Inflammatory macrophage (primary cell): ENCODE measurements at places on chromosomes 6 and 20.

GRCh38 chr20:44644667-44645131, 6.8 kb downstream of the ADA start:
- no peak for DNase-seq

- DNase-seq, result peak; percentile 69
Measured at GRCh38 chr20:23257848-23258746, 92.5 kb upstream of the NXT1 start.

- no peak for DNase-seq
Measured at GRCh38 chr6:16651871-16652270, 109.4 kb downstream of the ATXN1 start.

DNA sequence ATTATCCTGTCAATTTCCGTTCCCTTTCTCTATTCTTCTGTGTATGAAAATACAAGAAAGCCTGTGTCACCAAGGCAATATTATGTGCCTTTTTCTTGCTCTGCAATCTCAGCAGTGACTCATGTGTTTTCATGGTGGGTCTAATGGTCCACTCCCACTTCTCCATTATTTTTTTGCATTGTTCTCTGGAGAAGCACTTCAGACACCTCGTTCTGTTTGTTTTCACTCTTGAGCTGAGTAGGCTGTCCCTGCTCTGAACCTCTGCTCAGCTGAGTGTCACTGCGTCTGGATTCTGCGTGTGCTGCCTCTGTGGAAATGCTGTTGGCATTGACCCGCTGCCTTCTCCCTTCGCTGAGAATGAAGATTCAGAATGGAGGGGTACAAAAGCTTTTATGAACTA, 230.6 kb downstream of the TMEM242 start:
- DNase-seq, result peak; percentile 61

DNA sequence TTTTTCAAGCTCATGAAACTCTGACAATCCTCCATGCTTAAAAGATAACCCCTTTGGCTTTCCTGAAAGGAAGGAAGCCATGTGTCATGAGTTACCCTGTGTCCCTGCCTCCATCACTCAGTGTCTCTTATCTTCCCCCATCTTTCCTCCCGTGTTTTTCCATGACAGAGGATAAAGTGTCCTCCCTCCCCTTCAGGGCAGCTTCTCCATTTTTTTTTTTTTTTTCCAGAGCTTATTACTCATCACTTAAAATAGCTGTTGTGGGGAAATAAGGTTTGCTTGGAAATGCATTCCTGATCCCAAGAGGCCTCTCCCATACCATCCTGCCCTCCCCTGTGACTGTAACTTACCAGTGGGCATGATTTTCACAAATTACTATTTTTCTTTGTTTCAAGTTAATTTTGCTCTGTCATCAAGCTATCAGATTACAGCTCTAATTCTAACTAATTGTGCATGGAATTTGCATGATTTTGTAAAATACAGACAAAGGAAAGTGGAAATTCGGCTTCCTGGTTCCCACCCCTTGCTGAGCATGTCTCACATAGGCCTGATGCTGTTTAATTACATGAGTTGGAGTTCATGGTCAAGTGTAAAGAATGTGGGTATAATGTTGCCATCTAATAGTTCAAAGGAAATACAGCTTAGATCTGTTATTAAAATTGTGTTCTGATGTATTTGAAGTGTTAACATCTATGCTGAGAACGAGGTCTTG, 614.5 kb upstream of the FLRT3 start:
- no peak for DNase-seq

- DNase-seq, result no peak
Measured at GRCh38 chr20:58246346-58246745, 17.9 kb upstream of the ANKRD60 start.

GRCh38 chr20:58693226-58694006, 816 bp downstream of the NPEPL1 start:
- peak; percentile 16 for DNase-seq

DNA sequence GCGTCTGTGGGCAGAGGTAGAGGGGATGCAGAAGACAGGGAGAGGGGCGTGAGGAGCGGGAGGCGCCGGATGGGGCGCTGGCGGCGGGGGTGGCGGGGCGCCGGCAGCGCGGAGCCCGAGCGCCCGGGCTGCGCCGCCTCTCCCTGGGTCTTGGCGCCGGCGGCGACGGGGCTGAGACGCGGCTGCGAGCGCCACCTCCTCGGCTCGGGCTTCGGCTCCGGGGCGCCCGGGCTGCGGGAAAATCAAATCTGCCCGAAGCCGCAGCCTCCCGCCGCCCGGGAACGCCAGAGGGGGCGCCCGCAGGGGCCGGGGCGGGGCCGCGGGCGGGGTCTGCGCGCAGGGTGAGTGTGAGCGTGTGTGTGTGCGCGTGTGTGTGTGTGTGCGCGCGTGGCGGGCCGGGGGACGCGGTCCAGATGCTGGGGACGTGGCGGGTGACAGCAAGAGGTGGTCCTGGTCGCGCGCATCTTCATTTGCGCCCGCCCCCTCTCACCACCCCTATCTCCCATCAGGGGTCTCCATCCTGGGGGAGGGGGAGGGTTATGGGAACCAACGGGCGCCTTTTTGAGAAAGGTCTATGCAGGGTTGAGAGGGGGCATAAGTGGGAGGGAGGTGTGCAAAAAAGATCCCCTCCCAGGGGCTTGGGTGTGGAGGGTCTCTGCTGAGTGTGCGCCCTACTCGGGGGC, 646 bp upstream of the CPNE5 start:
- DNase-seq, result no peak

DNA sequence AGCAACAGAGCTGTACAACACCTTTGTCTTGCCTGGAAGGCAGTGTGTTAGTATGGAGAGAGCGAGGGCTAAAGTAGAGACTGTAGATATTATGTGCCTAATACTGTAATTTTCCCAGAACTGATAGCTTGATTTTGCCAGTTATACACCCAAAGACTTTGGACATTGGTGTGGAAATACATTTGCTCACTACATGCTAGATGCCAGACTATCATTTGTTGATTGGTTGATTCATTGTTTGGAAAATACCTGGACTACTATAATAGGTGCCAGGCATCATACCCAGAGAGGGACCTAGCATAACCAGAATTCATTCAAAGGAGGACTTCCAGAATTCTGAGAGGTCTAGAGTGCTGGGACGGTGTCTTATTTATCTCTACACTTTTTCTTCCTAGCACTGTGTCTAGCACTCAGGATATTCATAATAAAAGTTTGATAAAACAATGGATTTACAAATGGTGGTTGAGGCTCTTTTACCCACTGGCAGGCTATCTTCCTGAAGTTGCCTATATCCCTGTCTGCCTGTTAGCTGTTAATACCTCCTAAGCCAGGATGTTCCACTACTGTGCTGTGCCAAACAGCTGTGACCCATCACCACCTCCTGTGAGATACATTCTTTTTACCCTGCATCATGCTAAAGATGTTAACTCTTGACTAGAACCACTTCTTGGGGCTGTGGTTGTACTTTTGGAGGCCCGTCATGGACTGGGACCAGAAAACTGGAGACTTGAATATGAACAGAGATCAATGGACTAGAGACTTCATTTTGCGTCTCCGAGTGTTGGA, 72.2 kb upstream of the FUCA2 start:
- no peak for DNase-seq

DNA sequence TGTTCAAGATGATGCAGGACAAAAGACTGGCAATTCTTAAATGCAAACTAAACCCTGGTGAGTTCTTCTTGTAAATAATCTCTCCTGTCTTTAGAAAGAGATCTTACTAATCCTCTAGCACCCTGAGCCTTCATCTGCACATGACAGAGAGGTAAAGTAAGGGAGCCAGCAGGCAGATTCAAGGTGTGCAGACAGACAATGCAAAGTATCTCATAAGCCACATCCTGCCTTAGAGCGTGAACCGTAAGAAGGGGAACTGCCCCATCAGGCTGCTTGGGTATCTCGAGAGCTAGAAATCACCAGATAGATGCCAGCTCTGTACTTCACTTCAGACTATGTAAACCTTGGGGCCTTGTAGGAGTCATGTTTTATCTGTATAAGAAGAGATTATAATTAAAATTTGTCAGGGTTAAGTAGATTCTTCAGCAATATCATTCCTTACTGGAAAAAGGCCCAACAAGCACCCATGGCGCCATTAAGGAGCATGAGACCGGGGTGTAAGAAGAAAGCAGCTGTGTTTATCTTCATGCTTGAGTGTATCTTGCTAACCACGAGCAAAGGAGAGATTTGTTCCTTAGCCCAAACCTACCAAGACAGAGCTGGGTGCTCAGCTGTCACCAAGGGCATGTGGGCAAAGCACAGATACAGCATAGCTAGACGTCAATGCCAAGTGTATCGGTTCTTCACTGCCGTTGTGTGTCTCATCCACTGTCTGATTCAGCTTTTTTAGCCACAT, 24.4 kb downstream of the CNR1 start:
- no peak for DNase-seq

DNA sequence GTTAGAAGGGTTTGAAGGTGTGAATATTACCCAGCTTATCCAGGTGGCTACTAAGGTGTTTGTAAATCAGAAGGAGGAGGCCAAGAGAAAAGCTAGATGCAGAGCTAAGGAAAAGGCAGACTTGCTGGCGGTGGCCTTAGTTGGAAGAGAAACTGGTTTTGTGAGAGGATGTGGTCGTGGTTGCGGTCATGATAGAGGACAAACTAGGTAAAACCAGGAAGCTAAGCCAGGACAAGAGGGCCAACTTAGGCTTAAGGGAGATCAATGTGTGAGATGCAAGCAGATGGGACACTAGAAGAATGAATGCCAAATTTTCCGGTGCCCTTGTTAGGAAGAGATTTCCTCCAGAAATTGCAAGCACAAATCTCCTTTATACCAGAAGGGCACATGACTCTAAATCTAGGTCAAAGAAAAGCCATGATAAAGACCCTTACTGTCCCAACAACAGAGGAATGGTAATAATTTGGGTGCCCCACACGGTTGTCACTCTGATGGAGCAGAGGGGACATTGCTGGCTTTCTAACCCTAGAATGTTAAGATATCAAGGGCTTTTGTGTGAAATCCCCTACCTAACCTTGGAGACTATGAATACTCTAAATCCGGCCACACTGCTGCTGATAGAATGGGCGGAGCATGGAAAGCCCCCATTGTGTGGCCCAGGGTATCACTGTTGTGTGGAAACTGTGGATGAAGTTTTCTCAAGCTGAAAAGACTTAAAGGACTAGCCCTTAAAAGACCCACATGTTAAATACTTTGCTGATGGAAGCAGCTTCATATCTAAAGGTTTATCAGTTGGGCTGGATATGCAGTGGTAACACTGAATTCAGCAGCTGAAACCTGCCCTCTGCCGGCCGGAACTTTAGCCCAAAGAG, 7.8 kb downstream of the IL22RA2 start:
- no peak for DNase-seq

DNA sequence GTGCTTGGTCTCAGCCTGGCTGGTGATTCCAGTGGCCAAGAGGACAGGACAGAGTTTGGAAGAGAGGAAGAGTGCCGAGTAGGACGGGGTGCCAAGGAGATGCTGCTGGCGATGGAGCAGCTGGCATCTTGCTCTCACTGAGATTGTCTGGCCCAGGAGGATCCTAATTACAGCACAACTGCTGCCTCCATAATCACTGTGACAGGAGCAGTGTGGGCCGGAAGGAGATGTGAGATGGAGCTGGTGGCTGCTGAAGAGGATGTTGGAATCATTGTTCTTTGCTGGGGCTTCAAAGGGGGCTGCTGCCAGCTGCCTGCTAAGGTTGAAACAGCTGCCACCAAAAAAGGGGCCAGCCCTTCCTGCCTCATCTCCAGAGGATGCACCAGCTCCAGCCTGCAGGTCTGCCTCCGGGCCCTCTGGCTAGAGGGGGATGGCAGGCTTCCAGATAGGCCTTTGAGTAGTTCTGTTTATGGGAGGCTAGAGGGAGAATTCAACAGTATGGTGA, 214.4 kb downstream of the RNF144B start:
- DNase-seq, result no peak

- DNase-seq, result peak; percentile 96
Measured at GRCh38 chr6:87742106-87742505, 40.1 kb upstream of the AKIRIN2 start.

DNA sequence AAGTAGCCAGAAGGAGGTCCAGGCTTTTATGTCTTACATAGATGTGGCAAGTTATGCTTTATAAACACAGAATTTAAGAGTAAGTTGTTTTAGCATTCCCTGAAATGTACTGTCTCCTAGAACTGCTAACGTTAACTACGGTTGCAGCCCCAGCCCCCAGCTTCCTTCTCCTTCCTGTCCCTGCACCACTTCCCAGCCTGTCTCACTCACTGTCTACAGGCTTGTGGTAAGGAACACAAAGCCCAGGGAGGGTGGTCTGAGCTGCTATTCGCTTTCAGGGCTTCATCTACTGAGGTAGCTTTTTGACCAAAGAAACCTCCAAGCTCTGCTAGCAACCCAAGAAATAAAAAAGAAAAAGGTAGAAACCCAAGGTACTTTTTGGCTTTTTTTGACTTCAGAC, 35.9 kb downstream of the PCSK2 start:
- no peak for DNase-seq

DNA sequence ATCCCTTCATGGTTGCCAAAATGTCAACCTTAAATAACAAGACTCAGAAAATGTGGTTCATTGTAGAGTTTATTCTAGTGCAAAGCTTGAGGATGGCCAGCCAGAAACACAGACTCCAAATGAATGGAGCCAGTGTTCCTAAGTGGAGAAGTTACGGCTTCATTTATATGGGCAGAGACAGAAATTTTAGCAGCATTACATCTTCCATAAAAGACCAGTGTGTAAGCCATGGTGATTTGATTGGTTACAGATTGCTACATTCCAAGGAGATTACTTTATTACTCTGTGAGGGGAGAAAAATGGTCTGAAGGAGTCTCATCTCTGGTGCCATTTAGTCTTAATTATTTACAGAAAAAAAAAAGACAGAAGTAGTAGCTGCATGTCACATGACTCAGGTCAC, 97.8 kb downstream of the OTOR start:
- no peak for DNase-seq

DNA sequence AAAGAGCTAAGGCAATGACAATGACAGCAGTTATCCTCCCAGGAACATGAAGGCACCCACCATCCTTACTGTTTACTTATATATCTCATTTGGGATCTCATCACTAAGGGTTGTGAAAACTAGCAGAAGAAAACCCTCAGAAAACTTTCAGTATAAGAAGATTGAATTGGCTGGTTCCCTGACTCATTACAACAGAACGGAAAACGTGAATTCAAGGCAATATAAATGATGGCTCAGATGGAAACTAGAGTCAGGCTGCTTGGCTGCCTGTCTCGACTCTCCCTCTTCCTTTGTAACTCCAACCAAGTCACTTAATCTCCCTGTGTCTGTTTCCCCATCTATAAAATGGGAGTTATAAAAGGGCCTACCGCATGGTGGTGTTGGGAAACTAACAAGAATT, 387.1 kb upstream of the JARID2 start:
- DNase-seq, result no peak

- no peak for DNase-seq
Measured at GRCh38 chr20:50034567-50035180, 51.9 kb downstream of the SNAI1 start.

GRCh38 chr20:25195962-25196785, 662 bp downstream of the ENTPD6 start:
- no peak for DNase-seq

DNA sequence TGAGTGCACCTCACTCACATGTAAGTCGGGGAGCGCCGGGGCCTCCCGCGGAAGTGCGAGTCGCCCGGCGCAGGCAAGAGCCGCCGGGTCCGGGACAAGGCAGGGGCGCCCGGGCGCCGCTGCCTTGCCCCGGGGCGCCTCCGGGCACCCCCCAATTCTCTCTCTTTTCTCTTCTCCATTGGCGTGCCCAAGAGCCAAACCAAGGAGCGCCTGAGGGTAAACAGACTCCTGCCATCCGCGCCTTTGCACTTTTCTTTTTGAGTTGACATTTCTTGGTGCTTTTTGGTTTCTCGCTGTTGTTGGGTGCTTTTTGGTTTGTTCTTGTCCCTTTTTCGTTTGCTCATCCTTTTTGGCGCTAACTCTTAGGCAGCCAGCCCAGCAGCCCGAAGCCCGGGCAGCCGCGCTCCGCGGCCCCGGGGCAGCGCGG, 36.8 kb downstream of the GNAS start:
- no peak for DNase-seq
